Stimulated activated CD4-positive, alpha-beta T cell treated with anti-CD3 and anti-CD28 coated beads, TNF-alpha, amount 100 ng/mL, for 24 hours (primary cell): ENCODE measurements at places on chromosomes 4 and X.

GRCh38 chr4:76301068-76301774, 5.3 kb upstream of the STBD1 start:
- no peak for DNase-seq

- no peak for DNase-seq
Measured at GRCh38 chrX:3771766-3772165, 58.3 kb upstream of the PRKX start.

GRCh38 chrX:96756491-96756890, 71.8 kb downstream of the DIAPH2 start:
- no peak for DNase-seq

GRCh38 chr4:98179951-98180350, 36.7 kb upstream of the STPG2 start:
- DNase-seq = no peak

GRCh38 chrX:44669626-44670025, 127.0 kb upstream of the FUNDC1 start:
- no peak for DNase-seq

DNA sequence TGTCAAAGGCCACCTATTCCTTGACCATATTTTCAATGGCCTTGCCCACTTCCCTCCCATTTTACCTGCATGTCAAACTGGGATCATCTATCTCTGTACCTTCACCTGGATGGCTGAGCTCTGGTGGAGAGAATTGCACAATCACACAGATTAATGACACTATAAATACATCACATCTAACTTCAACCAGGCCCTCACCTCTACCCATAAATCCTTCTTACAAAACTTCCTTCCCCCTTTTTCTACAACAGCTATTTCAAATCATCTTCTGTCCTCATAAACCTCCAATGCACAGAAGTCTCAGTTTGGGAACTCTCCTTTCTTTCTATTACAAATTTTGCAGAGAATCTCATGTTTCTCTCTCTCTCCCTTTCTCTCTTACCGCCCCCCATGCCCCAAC, 9.2 kb downstream of the PALLD start:
- DNase-seq = no peak

GRCh38 chrX:22666441-22666840, 333.3 kb upstream of the DDX53 start:
- no peak for DNase-seq

DNA sequence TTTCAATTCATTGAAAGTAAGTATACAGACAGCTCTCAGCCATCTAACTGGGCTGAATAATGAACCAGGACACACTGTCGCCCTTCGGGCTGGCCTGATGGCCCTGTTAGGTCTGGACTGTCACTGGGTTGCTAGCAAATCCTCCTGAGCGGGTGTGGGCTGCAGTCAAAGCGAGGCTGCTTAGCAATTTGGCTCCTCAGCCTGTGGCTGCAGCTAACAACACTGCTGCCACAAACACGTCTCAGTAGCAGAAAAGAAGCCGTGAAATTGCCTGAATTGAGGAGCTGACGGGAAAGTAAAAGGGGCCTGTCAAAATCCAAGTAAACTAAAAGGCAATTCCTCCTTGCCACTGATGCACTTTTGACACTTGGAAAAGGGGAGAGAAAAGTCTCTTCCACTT, 72.8 kb downstream of the SMIM20 start:
- no peak for DNase-seq

- DNase-seq = no peak
Measured at GRCh38 chr4:177057186-177057585, 252.5 kb upstream of the NEIL3 start.

GRCh38 chrX:2502120-2502667, 1.4 kb upstream of the DHRSX start:
- no peak for DNase-seq

GRCh38 chrX:150028692-150029091, 90.4 kb upstream of the EOLA2 start:
- no peak for DNase-seq

GRCh38 chrX:141904262-141904661, 568 bp downstream of the MAGEC1 start:
- DNase-seq = no peak

GRCh38 chrX:7330556-7330955, 182.6 kb upstream of the PUDP start:
- no peak for DNase-seq

GRCh38 chrX:47687263-47687662, 28.3 kb upstream of the UXT start:
- DNase-seq = no peak

DNA sequence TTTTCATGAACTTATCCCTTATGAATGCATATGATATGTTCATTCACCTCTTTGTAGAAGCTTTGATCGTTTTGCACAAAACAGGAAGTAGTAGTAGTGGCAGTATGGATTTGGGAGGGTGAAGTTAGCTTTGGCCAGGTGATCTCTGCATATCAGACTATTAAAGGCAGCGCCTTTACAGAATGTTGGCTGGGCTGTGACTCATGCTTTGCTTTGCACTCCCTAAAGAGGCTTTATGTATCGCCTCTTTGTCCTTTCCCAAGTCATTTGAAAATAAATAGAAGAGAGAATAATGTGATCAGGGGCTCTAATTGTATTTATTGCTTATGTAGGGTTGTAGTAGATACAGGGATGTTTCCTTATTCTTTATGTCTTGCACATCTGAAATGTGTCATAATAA, 50.4 kb downstream of the SHROOM3 start:
- DNase-seq = no peak
